Stimulated activated CD4-positive, alpha-beta T cell treated with anti-CD3 and anti-CD28 coated beads, Interleukin-1b, Interleukin-23, amount 100 ng/mL, for 24 hours (primary cell): ENCODE measurements at places on chromosomes 1 and 21.

GRCh38 chr1:74613894-74614293 lies 59.7 kb downstream of the ERICH3 start:
- DNase-seq = no peak

- no peak for DNase-seq
These were observed 188.4 kb upstream of the DMRTA2 start for GRCh38 chr1:50611675-50612074.

DNA sequence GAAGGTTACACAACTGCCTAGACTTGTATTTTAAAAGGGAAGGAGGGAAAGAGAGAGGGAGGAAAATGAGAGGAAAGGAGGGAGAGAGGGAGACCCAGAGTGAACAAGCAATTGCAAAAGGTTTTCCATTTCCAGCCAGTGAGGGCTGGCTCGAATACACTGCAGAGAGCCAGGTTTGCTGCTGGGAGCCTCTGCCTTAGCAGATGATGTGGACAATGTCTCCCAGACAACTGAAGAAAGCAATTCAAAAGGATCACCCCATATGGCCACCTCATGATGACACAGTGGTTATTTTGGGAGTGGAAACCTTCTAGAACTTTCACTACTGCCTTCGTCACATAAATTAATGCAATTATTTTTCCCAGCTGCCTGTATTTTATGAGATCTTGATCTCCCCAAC lies 86.4 kb downstream of the BCAR3 start:
- DNase-seq = no peak

DNA sequence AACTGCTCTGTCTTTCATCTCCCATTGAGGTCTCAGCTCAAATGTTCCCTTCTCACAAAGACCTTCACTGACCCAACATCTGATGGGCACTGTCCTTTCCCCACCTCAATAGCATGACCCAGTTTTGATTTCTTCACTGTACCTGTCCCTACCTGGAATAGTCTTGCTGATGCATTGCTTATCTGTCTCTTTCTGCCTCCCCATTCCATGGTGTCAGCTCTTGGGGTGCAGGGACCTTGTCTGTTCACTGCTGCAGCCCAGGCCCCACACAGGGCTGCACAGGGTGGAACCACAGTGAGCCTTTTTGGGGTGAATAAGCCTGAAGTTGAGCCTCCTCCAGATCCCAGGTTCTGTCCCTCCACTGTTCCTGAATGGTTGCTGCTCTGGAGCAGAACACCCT lies 414.9 kb downstream of the PTPRU start:
- no peak for DNase-seq

- no peak for DNase-seq
These were observed 15.2 kb downstream of the RGS4 start for GRCh38 chr1:163084330-163084729.

GRCh38 chr1:94554580-94554979 lies 13.0 kb upstream of the F3 start:
- no peak for DNase-seq

GRCh38 chr1:218666263-218666662 lies 321.1 kb downstream of the TGFB2 start:
- DNase-seq = no peak

DNA sequence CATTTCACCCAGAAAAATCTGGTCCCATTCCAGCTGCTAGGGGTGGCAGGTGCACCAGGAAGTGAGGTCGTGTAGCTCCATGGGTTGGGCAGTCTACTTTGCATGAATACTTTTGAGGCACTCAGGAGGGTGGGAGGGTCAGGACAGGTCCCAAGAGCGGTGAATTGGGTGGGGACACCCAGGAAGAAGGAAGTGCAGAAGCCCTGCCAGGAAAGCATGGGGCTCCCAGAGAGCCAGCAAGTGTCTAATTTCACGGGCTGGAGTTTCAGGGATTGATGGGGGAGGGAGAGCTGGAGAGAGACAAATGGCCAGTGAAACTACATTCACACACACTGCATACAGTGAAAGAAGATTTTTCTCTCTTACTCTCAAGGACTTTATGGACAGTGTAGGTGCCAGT lies 137.8 kb downstream of the GALNT2 start:
- no peak for DNase-seq

GRCh38 chr1:19706136-19706535 lies 41.5 kb downstream of the HTR6 start:
- DNase-seq = no peak

GRCh38 chr1:165287329-165287728 lies 69.2 kb downstream of the LMX1A start:
- no peak for DNase-seq

DNA sequence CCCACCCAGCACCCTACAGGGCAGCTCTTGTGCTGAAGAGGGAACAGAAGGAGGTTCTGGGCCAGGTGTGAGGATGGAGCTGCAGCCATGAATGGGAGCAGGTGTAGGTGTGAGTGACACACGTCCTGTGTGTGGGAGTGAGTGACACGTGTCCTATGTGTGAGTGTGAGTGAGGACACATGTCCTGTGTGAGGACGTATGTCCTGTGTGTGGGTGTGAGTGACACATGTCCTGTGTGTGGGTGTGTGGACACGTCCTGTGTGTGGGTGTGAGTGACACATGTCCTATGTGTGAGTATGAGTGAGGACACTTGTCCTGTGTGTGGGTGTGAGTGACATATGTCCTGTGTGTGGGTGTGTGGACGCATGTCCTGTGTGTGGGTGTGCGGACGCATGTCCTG lies 26.4 kb downstream of the MEGF6 start:
- no peak for DNase-seq

- no peak for DNase-seq
These were observed 113.7 kb downstream of the ZSCAN20 start for GRCh38 chr1:33586106-33586505.

GRCh38 chr1:48697066-48697707 lies 79.5 kb downstream of the BEND5 start:
- DNase-seq = peak; percentile 36

DNA sequence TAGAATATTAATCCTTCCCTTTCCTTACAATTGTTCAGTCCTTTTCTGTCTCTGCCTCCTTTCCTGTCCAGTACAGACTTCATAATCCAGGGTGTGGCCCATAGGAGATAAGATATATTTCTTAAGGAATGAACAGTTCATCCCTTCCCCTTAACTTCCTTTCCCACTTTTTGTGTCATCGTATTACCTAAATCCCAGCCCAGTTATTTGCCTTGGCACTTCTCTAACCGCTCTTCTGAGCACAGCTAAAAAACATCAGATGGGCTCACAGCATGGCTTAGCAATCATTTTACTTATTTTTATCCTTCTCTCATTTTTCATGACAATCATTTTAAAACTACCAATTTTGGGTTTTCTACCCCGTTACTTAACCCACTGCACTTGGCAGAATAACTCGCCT lies 39.6 kb downstream of the F3 start:
- no peak for DNase-seq

DNA sequence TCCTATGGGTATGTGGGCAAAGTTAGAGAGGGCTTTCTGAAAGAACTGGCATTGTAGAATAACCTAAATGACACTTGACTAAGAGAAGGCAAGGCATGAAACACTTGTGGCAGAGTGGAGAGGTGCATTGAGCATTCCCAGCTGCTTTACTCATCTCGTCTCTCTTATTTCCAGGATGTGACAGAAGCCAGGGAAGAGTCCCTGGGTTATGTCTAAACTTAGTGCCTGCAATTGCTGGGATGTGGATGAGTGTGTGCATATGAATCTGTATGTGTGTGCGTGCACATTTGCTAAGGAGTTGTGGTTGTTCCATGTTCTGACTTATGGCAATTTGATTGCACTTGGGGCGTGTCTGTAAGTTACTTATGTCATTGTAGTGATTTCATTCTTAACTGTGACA lies 1326.5 kb upstream of the B3GALT2 start:
- no peak for DNase-seq

- no peak for DNase-seq
These were observed 43.3 kb upstream of the TSHB start for GRCh38 chr1:114986286-114986685.

DNA sequence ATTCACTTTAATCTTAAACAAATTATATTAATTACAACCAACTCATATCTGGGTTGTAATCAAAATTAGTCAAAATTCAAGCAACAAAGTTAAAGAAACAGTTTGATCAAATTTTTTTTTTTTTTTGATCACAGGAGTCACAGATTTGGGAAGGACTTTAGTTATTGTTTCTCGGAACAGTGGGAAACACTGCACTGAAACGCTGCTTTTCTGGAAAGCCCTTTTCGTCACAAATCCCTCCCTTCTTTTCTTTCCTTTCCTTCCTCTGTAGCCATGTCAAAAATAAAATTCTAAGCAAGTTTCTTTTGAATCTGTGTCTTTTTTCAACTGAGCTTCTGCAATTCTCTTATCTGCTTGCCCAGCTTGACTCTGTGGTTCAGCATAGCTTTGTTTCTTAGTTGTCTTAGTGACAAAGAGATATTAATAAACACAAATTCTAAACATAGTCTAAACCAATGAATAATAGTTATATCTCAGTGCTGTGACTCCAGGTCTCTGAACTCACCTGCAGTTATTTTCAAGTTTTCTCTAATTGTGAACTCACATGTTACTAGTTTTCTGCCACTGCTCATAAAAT lies 53.8 kb downstream of the PTGS2 start:
- DNase-seq = no peak

DNA sequence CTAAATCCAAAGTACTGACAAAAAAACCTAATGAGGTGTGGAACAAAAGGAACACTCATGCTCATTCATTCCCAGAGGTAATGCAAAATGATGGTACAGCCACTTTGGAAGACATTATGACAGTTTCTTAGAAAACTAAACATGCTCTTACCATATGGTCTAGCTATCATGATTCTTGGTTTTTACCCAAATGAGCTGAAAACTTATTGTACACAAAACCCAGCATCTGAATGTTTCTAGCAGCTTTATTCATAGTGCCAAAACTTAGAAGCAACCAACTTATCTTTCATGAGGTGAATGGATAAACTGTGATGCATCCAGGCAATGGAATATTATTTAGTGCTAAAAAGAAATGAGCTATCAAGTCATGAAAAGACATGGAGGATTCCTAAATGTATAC lies 318.4 kb upstream of the OLFM3 start:
- no peak for DNase-seq

DNA sequence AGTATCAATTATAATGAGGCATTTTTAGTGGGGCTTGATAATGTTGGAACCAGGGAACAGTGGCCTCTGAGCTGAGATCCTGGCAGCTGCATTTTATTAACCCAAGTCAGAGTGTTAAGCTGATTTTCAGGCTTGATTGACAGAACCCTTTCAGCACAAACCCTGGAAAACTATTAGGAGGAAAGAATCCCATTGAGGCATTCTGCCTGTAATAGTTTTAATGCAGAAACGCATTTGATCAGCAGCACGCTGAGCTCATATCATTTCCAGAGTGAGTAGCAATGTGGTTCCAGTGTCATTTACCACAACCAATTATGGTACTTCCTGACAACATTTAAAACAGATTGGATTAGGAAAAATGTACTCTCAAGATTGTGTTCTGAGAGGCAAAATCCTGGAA lies 78.3 kb upstream of the BARHL2 start:
- no peak for DNase-seq

DNA sequence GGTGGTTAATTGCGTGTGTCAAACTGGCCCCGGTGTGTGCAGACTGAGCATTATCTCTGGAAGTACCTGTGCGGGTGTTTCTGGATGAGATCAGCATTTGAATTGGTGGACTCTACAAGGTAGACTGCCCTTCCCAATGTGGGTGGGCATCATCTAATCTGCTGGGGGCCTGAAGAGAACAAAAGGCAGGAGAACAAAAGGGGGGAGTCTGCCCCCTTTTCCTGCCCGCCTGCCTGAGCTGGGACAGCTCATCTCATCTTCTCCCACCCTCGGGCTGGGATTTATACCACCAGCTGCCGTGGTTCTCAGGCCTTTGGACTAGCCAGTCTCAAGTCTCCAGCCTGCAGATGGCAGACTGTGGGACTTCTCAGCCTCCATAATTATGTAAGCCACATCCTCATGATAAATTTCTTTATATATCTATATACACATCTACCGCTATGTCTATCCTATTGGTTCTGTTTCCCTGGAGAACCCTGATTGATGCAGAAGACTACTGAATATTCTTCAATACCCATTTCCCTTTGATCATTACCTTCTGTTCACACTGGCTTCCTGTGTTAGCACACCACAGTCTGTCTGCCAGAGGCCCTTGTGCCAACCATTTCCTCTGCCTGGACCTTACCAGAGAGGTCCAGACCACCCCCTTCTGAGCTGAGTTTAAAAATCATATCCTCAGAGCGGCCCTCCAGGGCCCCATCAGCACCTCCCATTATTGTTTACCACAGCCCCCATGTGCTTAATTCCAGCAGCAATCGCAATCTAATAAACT lies 25.2 kb downstream of the RCAN1 start:
- no peak for DNase-seq

GRCh38 chr1:235147269-235147668 lies 13.8 kb downstream of the RBM34 start:
- DNase-seq = no peak

DNA sequence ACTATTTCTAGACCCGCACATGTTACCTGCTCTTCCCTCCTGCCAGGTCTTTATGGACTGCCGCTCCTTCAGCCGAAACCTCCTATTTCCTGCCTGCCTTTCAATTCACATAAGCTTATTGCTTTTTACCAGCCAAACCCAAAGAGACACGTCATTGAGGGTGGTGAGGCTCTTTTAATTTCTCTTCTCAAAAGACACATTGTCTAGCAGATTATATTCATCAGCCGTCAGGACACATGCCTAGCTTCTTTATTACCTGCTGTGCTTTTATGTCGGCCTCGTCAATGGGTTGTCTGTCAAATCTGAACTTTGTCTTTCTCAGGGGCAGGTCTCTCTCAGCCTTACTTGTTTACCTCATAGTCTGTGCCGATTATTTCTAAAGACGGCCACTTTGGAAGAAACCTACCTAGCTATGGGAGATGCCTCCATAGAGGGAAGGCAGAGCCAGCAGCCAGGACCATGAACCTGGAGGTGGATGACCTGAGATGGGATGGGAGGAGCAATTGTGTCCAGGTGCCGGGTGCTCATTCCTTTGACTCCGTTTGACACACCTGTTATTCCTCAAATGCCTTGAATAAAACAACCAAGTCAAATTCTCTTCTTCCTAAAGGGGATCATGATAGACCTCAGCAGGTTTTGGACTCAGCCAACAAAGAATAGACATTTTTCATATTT lies 42.0 kb downstream of the ZBTB18 start:
- no peak for DNase-seq

DNA sequence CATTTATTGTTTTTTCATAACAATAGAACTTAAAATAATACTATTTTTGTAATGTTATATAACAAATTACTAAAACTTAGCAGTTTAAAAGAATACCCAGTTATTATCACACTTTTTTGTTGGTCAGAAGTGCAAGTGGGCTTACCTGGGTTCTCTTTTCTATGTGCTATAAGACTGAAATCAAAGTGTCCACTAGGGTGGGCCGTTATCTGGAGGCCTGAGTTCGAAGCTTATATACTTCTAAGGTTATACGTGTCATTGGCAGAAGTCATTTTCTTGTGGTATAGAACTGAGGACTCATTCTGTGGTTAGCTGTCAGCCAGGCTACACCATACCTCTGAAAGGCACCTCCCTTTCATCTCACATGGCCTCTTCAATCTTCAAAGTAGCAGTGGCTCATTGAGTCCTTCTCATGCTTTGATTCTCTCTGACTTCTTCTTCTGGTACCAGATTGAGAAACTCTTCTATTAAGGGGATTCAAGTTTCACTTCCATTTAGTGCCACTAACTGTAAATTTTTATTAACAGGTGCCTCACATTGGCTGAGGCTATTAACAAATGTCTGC lies 414.3 kb downstream of the AMY1C start:
- DNase-seq = no peak
